ENCODE measurements at places on chromosomes 11 and 22.
A peak's percentile ranks its signal among the peaks of the same experiment; 100 is the strongest.

- DNase-seq: no peak
These were observed 61.4 kb upstream of the FADD start for GRCh38 chr11:70141486-70142220.

DNA sequence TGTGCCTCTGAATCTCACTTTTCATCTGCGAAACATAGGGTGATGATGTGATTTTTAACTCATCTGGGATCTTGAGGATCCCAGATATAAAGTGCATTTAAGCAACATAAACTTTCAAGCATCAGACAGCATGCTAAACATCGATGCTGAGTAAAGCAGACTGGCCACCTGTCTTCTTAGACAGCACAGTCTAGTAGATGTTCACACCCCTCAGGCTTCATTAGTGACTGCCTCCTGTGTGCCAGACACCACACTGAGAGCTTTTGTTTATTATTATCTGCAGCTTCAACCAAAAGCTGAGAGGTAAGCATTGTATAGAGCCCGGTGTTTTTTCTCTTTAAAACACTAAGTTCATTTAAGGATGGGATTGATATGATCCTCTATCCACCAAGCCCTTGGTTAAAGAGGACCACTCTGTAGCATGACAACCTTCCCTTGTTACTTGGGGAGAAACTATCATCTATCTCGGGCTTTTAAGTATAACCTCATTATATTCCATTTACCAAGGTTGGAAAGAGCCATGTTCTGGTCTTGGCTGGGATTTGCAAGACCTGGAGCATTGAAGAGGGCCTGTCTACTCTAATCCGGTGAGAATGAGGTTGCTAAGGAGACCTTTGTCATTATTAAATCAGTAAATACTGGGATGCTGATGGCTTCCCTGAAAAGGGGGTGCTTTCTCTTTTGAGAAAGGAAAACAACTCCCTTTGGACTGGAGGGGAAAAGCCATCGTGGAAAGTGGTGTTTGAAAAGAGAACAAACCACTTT lies 114.2 kb upstream of the SEZ6L start:
- DNase-seq: no peak

GRCh38 chr11:69912911-69913451 lies 93.8 kb upstream of the FGF3 start:
- peak; percentile 8 for DNase-seq

- peak; percentile 50 for DNase-seq
These were observed 3.4 kb upstream of the FADS1 start for GRCh38 chr11:61820174-61820573.

- DNase-seq: peak; percentile 90
These were observed 17.7 kb downstream of the RBFOX2 start for GRCh38 chr22:36010882-36011281.

GRCh38 chr11:110035357-110035756 lies 57.8 kb upstream of the ZC3H12C start:
- DNase-seq: no peak

DNA sequence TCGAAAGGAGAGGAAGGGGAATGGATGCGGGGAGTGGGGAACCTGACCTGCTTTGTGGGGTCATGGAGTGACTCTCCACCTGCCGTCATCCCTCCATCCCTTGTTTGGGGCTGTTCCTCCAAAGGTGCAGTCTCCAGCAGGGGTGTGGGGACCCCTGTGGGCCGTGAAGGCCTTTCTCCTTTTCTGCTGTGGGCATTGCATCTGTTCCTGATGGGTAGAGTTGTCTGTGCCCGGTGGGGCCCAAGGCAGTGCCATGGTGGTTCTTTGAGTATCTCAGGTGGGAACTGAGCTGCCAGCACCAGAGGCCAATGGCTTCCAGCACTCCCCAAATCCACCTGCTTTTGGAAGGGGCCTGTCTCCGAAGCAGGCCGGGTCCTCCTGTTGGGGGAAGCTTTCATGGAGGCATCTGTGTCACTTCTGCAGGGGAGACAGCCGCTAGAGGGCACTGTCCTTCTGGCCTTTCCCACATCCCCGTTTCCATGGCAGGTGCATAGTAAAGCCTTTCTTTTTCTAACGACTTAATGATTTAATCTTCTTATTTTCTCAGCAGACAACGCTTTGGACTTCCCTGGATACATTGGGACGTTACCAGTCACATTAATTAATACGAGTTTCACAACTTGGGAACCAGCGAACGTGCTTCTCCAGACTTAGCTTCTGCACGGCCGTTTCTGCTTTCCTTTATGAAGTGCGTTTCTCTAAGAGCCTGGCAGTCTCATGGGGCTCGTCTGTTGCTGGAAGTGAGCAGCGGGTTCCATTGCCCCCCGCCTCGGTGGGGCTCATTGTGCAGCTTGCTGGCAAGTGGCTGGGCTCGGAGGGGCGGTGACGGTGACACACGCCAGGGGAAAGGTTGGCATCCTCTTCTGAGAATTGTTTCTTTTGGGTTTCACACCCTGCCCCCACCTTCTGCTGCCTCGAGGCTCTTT lies 57.1 kb downstream of the PARVB start:
- peak; percentile 88 for DNase-seq

DNA sequence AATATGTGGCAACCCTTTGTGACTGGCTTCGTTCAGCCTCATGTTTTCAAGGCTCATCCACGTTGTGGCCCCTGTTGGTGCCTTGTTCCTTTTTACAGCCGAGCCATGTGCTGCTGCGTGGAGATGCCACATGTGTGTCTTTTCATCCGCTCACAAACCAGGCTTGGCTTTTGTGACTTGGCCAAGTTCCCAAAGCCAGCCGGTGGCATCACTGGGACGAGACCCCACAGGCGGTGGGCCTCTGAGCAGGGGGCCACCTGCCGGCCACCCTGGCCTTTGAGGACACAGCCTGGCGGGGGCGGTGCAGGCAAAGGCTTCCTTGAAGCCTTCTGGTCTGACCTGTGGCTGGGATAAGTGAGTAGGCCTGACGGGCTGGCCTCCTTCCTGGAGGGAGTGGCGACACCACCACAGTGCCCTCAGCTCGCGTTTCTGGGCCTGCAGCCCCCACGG lies 10.5 kb downstream of the GRK2 start:
- DNase-seq: no peak

All from adipocyte (in vitro differentiated cells).